Right atrium auricular region (tissue), 2 donors: ENCODE measurements at places on chromosomes 12 and 14. TPM values are rescaled to one million over a fixed set of nuclear protein-coding genes. Genes with fewer than 3 reads are reported as not detected.

SMCO2 gene
- not detected for total RNA-seq

STRAP gene
- 75.7 TPM for total RNA-seq

CISTR gene
- not detected for total RNA-seq

RASSF9 gene
- total RNA-seq, result 2.9 TPM

SLC25A47 gene
- total RNA-seq, result not detected

AQP2 gene
- total RNA-seq, result not detected

FAM181A gene
- total RNA-seq, result not detected

LTB4R gene
- 3.0 TPM for total RNA-seq

GYS2 gene
- total RNA-seq, result not detected

HCAR2 gene
- not detected for total RNA-seq

DNA sequence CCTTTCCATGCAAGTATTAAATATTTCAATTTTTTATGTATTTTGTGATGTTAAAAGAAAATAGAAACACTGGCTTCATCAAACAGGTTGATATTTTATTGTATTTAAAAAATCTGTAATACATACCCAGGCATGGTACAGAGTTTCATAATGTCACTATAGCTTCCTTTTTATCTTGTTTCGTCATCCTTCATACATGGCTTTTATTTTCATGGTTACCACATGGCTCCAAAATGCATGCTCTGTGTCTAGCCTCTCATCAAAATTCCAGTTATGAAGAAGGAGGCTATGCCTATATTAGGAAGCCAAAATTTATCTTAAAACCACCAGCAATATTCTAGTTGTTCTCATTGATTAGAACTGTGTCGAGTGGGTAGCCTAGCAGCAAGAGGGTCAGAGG is 464.8 kb downstream of the BTG1 start:
- H3K4me3 ChIP-seq, result no peak overlapping the region
- H3K4me1 ChIP-seq, result no peaks in the 10 kb centered on the region
- DNase-seq, result no peak
- H3K27me3 ChIP-seq, result no peaks in the 10 kb centered on the region

- no peak for DNase-seq
- H3K4me1 ChIP-seq, result no peaks in the 10 kb centered on the region
- no peaks in the 10 kb centered on the region for H3K36me3 ChIP-seq
Observed at GRCh38 chr14:24784981-24785380, 151.0 kb upstream of the GZMB start.

DNA sequence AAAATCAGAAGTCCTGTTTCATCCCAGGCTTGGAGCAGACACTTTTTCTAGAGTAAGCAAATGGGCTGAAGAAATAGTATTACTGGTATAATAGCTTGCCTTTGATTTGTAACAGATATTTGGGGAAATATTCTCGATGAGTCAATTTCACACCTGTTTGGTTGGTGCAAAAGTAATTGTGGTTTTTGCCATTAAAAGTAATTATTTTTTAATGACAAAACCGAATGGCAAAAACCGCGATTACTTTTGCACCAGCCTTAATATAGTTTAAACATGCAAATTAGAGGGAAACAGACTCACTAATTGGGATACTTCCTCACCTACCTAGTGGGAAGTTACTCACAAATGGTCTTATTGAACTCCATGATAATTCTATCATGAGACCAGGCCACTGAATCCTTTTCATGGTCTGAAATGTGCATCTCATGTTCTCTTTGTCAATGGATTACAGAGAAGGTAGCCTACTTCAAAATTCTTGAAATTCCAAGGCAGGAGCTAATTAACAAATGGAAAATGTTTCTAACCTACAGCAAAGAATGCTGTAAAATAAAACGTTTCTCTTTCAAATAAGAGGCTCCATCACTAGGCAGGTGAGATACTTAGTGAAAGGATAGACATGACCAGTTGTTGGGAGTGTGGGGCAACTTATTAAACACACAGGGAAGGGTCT is 391.3 kb downstream of the EMP1 start:
- H3K36me3 ChIP-seq, result no peaks in the 10 kb centered on the region
- H3K27me3 ChIP-seq, result no peaks in the 10 kb centered on the region
- H3K4me1 ChIP-seq, result no peaks in the 10 kb centered on the region
- no peak overlapping the region for H3K4me3 ChIP-seq
- no peak overlapping the region for H3K27ac ChIP-seq
- DNase-seq, result no peak

DNA sequence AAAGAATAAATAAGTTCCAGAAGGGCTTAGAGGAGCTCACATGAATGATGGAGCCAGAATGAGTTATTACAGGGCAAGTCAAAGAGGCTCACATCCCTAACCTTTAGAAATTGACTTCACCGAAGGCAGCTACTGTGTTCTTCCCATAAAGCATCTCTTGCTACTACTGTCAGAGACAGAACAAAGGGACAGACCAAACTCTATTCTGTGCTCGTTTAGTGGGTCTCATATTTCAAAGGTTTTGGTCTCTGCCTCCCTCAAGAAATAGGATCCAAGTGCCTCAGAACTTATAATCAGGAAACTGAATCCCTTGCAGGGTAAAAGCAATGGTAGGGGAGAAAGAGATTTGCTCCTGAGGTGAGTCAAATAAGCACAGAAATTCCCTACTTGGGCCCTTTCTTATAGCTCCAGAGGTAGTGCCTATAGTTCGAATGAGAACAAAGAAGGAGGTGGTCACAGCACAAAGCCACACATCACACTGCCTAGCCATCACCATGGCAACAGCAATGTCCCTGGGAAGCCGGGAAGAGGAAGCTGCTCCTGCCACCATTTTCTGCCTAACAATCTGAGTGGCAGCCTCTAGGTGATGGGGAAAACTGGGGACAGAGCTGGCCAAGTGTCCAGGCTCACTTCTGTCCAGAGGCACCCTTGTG is 294.9 kb downstream of the FOXN3 start:
- H3K27ac ChIP-seq, result no peak overlapping the region
- H3K27me3 ChIP-seq, result no peaks in the 10 kb centered on the region
- no peaks in the 10 kb centered on the region for H3K4me1 ChIP-seq
- H3K36me3 ChIP-seq, result no peaks in the 10 kb centered on the region
- DNase-seq, result no peak

GRCh38 chr12:13503094-13503835 is 306.7 kb downstream of the EMP1 start:
- H3K27me3 ChIP-seq, result no peaks in the 10 kb centered on the region
- no peak overlapping the region for H3K4me3 ChIP-seq
- no peaks in the 10 kb centered on the region for H3K4me1 ChIP-seq
- no peak overlapping the region for H3K27ac ChIP-seq
- no peak for DNase-seq
- no peaks in the 10 kb centered on the region for H3K36me3 ChIP-seq

GRCh38 chr14:106013879-106014376 is 487.5 kb downstream of the TMEM121 start:
- H3K36me3 ChIP-seq, result no peaks in the 10 kb centered on the region
- no peaks in the 10 kb centered on the region for H3K27me3 ChIP-seq
- no peak overlapping the region for H3K27ac ChIP-seq
- no peaks in the 10 kb centered on the region for H3K4me1 ChIP-seq
- H3K4me3 ChIP-seq, result no peak overlapping the region

DNA sequence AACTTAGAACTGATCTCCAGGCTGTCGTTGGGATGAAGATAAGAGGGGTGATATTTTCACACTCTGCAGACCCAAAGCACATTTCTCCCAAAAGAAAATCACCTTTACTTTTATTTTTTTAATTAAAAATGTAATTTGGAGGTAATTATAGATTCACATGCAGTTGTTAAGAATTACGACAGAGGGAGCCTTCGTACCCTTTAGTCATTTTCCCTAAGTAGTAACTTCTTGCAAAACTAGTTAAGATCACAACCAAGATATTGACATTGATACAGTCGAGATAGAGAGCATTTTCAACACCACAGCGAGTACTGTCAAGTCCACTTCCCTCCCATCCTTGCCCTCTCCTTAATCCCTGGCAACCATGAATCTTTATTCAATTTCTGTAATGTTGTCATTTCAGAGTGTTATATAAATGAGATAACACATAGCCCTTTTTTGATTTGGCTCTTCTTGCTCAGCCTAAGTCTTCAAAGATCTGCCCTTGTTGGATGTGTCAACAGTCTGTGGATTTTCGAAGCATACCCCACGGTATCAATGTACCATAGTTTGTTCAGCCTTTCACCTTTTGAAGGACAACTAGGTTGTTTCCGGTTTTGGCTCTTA is 39.6 kb downstream of the DNAH10 start:
- H3K4me3 ChIP-seq, result no peak overlapping the region
- H3K36me3 ChIP-seq, result no peaks in the 10 kb centered on the region
- H3K27ac ChIP-seq, result no peak overlapping the region
- DNase-seq, result no peak
- no peaks in the 10 kb centered on the region for H3K27me3 ChIP-seq

DNA sequence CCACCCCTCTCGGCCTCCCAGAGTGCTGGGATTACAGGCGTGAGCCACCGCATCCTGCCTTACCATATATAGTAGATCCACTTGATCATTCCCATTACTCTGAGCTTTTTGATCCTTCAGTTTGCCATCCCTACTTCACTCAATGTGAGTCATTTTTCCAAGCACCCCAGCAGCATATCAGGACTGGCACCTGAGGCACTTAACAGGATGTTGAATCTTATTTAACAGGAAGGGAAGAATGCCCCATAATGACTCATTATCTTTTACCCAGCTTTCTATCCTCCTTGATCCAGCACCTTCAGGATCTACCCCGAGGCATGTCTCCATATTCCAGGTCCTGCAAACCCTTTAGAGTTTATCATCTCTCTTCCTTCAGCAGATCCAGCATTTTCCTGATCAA is 84.9 kb upstream of the CMKLR1 start:
- H3K36me3 ChIP-seq, result no peaks in the 10 kb centered on the region
- no peak for DNase-seq
- H3K4me3 ChIP-seq, result no peak overlapping the region
- H3K4me1 ChIP-seq, result no peaks in the 10 kb centered on the region
- no peaks in the 10 kb centered on the region for H3K27me3 ChIP-seq
- no peak overlapping the region for H3K27ac ChIP-seq

- no peak for DNase-seq
- no peak overlapping the region for H3K27ac ChIP-seq
- H3K4me3 ChIP-seq, result no peak overlapping the region
- no peaks in the 10 kb centered on the region for H3K27me3 ChIP-seq
- no peaks in the 10 kb centered on the region for H3K4me1 ChIP-seq
Observed at GRCh38 chr14:27190296-27190695, 592.5 kb upstream of the NOVA1 start.

DNA sequence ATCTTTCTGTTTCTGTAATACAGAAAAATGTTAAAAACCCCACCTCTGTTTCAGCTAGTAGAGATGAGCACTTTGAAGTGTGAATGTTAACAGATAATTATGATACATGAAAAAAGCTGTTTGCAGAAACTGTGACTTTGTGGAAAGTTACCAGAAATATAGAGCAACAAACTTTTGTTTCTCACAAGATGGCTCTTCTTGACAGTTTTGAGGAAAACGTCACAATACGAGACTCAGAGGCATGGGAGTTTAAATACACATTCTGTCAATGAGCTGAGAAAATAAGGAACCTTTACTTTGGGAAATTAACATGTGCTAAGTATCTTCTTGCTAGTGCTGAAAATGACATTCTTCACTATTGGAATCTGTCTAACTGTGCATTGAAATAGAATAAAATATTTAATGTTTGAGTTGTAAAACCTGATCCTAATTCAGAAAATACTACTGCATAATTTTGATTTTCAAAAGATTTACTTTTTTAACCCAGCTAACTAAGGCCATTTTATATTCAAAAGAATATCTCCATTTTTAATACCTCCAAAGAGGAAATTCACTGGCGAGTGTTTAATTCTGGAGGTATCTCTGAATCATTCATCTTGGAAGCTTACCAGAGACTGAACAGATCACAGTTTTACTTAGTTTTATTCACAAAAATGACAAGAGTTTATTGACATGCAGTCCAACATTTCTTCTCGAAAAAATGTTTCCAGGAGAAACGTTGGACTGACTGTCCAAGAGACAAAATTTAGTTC is 308.9 kb upstream of the LRFN5 start:
- H3K27me3 ChIP-seq, result no peaks in the 10 kb centered on the region
- H3K4me1 ChIP-seq, result no peaks in the 10 kb centered on the region
- H3K27ac ChIP-seq, result no peak overlapping the region
- no peaks in the 10 kb centered on the region for H3K36me3 ChIP-seq

GRCh38 chr14:42626986-42627385 is 1020.3 kb downstream of the LRFN5 start:
- DNase-seq, result no peak
- no peaks in the 10 kb centered on the region for H3K27me3 ChIP-seq
- H3K27ac ChIP-seq, result no peak overlapping the region
- no peak overlapping the region for H3K4me3 ChIP-seq
- H3K36me3 ChIP-seq, result no peaks in the 10 kb centered on the region

DNA sequence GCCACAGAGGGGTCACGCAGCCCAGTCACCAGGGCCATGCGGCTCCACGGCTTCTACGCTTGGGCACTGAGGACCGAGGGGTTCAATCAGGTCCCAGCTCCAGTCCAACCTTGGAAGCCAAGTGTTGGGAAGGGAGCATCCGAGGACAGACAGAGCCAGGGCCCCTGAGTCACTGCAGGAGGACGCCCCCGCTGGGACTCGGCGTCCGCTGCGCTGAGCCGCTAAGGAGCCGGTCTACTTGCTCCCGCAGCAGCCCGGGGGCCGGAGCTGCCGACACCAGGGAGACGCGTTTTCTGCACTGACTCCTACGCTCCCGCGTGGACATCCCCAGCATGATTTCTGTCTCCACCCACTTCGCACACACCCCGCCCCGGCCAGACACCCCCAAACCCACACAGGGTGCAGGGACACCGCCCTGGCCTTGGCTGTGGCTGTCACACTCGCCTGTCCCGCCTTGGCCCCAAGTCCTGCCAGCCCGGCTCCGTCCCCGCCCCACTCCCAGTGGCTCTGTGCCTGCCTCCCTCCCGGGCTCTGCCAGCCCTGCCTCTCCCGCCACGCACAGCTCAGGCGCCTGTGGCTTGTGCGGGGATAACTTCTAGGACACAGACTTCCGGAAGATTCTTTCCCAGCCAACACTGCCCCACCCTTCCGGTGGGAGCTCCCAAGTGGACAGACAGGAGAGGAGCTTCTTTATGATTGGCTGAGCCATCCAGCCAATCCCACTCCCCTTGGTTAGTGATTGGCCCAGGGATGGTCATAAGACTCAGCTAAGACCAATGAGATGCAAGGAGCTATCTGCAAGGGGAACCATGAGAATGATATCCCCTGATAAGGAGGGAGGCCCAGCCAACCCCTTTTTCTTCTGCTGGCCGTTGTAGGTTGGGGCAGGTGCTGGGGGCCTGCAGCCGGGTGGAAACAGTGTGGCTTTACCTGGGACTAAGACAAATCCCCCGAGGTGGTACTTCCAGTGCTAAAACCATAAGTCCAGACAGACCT is 118.9 kb upstream of the SFSWAP start:
- no peak overlapping the region for H3K27ac ChIP-seq
- H3K4me3 ChIP-seq, result no peak overlapping the region
- no peak for DNase-seq
- no peaks in the 10 kb centered on the region for H3K4me1 ChIP-seq
- no peaks in the 10 kb centered on the region for H3K36me3 ChIP-seq

DNA sequence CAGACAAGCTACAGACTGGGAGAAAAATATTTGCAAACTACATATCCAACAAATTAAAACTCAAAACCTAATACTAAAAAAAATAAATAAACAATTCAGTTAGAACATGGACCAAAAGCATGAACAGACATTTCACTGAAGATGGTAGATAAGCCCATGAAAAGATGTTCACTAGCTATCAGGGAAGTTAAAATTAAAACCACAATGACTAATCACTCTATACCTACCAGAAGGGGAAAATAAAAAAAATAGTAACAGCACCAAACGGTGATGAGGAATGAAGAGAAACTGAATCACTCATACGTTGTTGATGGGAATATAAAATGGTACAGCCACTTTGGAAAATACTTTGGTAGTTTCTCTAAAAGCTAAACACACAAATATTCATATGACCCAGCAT is 31.1 kb upstream of the DHRS7 start:
- no peak overlapping the region for H3K4me3 ChIP-seq
- H3K27ac ChIP-seq, result no peak overlapping the region
- no peaks in the 10 kb centered on the region for H3K4me1 ChIP-seq
- no peaks in the 10 kb centered on the region for H3K36me3 ChIP-seq
- DNase-seq, result no peak
